ELR (cell line): ENCODE measurements at places on chromosomes 3 and 15.

GRCh38 chr3:41102053-41102556 is 97.2 kb upstream of the CTNNB1 start:
- peak; percentile 61 for DNase-seq

DNA sequence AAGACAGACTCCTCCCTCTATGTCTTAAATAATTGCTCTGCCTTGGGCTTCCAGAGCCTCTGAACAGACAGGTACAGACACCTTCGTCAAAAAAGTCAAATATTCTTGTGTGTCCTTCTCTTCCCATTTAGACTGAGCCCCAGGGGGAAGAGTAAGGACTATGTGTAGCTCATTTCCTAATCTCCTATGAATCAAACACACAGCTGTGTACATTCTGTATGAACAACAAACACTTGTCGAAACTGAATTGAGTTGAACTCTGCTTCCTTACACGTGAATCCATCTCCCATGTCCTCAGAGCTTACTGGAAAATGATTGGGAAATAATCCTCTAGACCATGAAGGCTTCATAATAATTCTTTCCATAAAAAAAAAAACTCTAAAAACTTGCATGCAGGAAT is 80.8 kb downstream of the MOBP start:
- no peak for DNase-seq

- DNase-seq: no peak
Observed at GRCh38 chr3:139933766-139934165, 1.2 kb upstream of the CLSTN2 start.

DNA sequence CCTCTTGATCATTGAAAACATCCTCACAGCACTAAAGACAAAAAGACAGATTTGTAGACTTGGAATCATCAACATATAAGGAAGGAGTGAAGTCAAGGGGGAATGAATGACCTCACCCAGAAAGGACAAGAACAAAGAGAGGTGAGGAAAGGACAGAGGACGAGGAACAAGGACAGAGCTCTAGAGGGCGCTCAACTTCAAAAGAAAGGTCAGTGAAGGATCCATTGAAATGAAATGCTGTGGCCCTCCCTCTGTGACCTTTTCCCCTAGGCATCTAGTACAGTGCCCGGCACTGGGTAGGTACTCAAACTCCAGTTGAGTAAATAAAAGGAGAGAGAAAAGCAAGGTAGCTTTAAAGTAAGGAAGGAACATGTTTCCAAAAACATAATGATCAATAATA is 2.6 kb downstream of the ATP8B4 start:
- DNase-seq: peak; percentile 69

- DNase-seq: no peak
Observed at GRCh38 chr3:185717627-185718402, 107.0 kb downstream of the IGF2BP2 start.

DNA sequence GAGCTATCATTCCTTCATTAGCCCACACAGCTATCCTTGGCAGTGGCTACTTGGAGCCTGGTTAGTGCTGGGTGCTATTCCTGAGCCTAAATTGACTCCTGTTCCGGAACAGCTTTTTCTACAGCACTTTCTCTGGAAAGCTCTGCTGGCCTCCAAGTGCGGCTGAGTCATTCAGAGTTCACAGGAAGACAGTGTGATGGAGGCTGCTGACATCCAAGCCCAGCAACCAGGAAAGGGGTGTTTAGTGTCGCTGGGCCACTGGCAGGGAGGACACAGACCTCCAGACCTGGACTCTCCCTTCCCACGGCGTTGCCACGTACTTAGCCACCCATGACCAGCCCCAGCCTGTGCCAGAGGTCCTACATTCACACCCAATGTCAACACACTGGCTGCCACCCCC is 28.7 kb downstream of the CACNA2D2 start:
- peak; percentile 40 for DNase-seq
